Panc1 (cell line): ENCODE measurements at places on chromosomes 12 and 14. TPM values are rescaled to one million over a fixed set of nuclear protein-coding genes. Genes with fewer than 3 reads are reported as not detected.

TDRD9 gene
- not detected for total RNA-seq

DNA sequence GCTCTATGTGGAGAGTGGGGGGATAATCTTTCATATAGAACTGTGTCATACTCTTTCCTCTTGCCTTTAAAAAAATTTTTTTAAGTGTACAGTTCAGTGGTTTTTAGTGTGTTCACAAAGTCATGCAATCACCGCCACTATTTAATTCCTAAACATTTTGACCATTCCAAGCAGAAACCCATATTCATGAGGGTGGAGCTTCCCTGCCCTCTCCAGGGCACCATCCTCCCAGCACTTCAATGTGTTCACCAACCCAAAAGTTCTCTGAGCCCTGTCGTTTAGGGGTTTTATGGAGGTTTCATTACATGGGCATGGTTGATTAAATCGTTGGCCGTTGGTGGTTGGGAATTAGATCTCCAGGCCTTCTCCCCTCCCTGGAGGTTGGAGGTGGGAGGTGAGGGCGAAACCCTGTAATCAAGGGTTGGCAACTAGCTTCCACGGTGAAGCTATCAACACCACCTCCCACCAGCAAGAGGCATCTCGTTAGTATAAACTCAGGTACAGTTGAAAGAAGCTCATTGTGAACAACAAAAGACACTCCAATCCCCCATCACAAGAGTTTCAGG lies 42.8 kb upstream of the WNK1 start:
- no peak for DNase-seq

ALX1 gene
- total RNA-seq, result 0.23 TPM

- no peak for DNase-seq
Measured at GRCh38 chr12:132886529-132887477, 602 bp downstream of the CHFR start.

GRIP1 gene
- 9.2 TPM for total RNA-seq

DNA sequence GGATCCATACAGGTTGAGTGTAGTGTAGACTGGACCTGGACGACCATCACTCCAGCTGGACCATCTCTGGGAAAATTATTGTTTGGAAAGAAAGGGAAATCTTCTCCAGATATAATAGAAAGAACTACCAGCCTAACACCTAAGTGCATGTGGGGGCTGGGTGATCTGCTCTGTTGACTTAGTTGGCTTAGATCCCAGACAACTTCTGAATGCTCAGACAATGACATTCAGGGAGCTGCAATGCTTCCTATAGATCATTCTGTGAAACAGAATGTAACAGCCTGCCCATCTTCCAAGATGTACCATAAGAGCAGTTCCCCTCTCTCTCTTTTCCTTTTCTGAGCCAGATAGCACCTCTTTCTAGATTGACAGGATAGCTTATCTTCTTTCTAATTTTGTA lies 572.8 kb upstream of the STXBP6 start:
- DNase-seq, result no peak

GRCh38 chr14:59450716-59451115 lies 14.5 kb downstream of the GPR135 start:
- no peak for DNase-seq

DNA sequence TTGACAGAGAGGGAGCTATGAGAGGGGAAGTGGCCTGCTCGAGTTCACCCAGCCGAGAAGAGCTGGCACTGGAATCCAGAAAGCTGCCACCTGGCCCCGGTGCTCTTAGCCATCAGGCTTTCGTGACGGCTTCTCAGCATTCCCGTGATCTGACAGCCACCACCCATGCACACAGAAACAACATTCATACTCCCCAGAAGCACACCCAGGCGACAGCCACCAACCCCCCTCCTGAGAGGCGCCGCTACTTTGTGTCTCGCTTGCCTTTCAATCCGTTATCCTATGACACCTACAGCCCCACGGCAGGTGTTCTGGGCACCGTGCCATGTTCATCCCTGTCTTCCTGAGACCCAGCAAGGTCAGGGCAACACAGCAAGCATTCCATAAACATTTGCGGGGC lies 31.4 kb downstream of the PSMC1 start:
- no peak for DNase-seq

- DNase-seq, result no peak
Measured at GRCh38 chr12:109482894-109483293, 5.5 kb downstream of the UBE3B start.

ANO2 gene
- total RNA-seq, result not detected

GRCh38 chr14:30156571-30156970 lies 228.9 kb upstream of the PRKD1 start:
- DNase-seq, result no peak

B4GALNT3 gene
- total RNA-seq, result 2.3 TPM

DNA sequence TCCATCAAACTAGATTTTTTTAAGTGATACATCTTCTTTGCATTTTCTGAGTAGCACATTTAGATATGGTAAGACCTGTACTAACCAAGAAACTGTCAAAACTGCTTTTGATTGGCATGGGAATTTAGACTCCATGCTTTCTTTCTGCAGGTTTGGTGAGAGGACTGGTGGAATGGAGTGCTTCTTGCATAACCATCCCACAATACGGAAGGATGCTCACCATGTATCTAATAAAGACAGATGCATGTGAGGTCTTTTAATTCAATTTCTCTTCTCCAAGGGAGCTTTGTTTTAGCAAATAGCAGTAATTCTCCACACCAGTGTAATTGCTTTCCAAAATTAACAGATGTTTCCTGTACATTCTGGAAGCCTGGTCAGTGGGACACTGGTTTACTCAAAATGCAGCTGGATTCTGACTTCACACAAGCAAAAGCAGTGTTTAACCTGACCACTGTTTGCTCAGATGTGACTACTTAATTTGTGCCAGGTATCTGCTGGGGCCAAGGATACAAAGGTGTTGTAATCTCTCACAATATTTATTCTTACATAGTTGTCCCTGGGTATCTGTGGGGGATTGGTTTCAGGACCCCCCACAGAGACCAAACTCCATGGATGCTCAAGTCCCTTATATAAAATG lies 26.1 kb downstream of the FGD6 start:
- no peak for DNase-seq

GRCh38 chr14:103854017-103854808 lies 6.8 kb upstream of the PPP1R13B start:
- DNase-seq, result no peak

RFX4 gene
- not detected for total RNA-seq

BAZ2A gene
- total RNA-seq, result 131 TPM

DNA sequence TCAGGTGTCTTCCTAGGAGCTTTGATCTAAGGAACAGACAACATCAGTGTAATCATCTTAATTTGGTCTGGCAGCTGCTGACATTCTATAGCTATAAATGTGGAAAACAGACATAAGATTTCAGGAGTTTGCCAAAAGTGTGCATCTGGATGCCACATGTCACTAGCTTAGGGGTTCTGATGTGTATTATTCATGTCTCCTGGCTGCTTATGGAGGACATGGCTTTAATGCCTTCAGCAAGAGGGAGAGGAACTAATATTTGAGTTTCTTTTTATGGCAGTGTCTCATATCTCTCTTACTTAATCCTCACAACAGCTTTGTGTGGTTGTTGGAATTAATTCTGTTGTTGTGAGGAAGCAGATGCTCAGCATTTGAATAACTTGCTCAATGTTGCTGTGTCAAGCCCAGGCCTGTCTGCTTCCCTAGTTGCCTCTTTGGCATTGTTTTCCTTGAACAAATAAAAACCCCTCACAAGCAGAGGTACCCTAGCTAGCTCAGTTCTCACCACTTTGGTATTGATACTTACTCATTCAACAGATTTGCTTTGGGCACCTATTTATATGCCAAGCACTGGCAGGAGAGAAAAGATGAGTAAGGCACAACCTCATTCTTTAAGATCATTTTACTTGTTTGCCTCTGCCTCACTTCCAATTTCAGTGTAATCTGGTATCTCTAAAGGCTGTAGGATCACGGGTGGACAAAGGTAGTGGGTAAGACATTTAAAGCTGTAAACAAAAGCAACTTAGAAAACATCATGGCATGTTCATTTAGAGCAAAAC lies 39.8 kb upstream of the EID3 start:
- DNase-seq, result no peak

GRCh38 chr14:51185180-51185579 lies 54.9 kb upstream of the TMX1 start:
- no peak for DNase-seq

LRIG3 gene
- 12.1 TPM for total RNA-seq

DNA sequence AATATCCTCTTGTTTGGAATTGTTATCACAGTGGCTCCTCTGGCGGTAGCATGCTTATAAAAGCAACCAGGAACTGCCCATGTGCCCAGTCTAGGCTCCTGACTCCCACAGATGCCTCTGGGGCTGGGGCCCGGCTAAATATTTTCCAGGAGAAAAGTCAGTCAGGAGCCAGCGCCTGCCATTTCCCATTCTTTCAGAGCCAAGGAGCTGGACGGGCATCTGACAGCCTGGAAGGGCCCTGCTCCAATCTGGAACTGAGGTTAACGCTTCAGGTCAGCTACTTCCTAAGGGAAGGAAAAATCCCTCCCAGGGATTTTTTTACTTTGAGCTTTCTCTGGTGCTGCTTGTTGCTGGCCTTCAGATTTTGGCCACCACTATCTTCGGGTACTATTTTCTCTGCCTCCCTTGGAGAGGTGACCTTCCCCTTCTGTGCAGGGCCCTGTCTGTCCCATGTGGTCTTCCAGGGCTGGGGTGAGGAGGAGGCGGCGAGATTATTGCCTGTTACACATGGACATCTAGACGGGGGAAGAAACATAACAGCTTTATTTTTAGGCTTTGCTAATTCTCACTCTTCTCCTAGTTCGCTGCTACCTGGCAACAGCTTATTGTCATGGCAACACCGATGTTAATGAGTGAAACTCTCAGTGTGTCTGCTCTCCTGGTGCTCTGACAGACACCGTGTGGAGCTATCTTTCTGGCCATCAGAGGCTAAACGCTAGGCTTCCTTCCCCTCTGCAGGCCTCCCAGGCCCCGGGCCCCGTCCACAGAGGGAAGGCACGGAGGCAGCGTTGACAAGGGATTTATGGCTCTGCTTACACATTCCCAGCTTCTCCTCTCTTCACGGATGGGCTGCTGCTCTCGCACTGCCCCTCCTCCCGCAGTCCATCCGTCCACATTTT lies 160.4 kb downstream of the CACNA1C start:
- DNase-seq, result no peak
